ENCODE measurements at places on chromosomes 2 and 18.
A peak's percentile ranks its signal among the peaks of the same experiment; 100 is the strongest.

DNA sequence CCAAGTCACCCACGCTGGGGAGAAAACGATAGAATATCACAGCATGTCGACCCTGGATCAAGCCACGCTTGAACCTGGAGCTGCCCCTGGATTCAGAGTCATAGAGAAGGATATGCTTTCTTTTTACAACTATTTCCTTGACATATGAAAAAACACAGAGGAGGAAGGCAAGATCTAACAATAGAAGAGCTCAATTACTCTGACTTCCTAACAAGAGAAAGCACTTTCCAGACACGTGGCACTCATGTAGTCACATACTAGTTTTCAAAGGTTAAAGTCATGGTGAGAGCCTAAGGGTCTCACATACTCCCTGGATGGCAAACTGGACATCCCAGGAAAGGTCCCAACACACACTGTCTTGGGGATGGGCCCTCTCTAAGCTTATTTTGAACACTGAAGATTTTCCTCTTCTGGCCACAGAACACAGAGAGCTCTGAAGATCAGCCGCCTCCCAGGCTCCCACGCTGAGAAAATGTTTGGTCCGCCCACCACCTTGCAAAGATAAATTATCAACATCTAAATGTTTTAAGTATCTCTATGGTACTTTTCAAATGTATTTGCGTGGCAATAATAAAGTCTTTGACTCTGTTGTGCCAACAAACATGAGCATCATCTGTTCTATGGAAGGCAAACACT, 4.9 kb downstream of the PXDN start:
- no peak for DNase-seq

DNA sequence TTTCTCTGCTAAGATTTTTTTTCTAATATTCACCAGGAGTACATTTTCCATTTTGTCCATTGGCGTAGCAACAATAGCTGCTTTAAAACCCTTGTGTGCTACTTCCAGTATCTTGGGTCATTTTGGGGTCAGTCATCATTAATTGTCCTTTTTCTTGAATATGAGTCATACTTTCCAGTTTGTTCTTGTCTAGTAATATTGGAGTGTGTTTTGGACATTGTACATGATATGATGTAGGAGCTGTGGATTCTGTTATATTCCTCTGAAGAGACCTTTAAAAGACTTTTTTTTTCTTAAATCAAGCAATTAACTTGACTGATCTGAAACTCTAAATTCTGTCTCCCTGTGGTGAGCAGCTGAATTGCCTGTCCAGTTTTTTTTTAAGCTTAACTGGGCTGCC, 40.8 kb downstream of the AGPS start:
- no peak for DNase-seq

GRCh38 chr2:111122631-111123421, 2.1 kb downstream of the BCL2L11 start:
- DNase-seq: peak; percentile 51

- DNase-seq: no peak
These were observed 487.3 kb upstream of the VWC2L start for GRCh38 chr2:213923543-213923942.

- peak; percentile 18 for DNase-seq
These were observed 172.1 kb downstream of the SETBP1 start for GRCh38 chr18:44852818-44853217.

- no peak for DNase-seq
These were observed 17.4 kb upstream of the AP1S3 start for GRCh38 chr2:223854741-223855140.

DNA sequence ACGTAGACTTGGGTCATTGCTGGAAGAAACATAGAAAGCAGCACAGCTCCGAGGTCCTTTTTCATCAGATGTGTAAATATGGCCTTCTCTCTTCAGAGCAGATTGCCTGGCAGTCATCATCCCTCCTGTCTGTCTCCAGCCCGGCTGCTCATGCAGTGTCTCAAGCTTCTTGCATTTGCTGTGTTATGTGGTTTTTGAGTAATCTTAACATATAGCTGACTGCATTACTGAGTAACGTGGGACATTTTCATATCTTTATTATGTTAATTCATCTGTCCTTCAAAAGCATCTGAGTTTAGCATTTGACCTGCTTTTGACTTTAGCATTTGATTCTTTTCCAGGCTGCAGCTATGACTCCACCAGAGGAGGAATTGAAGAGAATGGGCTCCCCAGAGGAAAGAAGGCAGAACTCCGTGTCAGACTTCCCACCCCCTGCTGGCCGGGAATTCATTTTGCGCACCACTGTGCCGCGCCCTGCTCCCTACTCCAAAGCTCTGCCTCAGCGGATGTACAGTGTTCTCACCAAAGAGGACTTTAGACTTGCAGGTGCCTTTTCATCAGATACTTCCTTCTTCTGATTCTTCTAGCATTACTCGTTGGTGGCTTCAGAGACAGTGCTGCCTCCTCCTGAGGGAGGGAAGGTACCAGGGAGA, 116.2 kb downstream of the RAB3GAP1 start:
- DNase-seq: no peak

All from NCI-H1105 (cell line).